ENCODE measurements at places on chromosomes 12 and 14.
A peak's percentile ranks its signal among the peaks of the same experiment; 100 is the strongest.

DNA sequence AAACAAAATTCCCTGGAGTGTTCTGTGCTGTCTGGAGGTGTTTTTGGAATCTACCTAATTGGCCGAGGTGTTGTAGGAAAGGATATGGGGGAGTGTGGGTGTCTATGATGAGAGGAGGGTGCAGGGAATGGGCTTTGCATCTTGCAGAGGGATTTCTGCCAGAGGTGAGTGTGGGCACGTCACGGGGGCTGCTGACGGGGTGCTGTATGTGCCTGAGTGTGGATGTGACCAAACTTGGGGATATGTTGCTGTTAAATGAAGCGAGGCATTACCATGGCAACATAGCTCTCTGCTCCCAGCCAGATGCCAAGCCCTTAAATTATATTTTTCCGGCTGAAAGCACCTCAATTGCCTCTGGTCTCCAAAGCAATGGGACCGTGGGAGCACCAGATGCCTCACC lies 44.3 kb upstream of the SPTLC2 start:
- DNase-seq = peak; percentile 31

DNA sequence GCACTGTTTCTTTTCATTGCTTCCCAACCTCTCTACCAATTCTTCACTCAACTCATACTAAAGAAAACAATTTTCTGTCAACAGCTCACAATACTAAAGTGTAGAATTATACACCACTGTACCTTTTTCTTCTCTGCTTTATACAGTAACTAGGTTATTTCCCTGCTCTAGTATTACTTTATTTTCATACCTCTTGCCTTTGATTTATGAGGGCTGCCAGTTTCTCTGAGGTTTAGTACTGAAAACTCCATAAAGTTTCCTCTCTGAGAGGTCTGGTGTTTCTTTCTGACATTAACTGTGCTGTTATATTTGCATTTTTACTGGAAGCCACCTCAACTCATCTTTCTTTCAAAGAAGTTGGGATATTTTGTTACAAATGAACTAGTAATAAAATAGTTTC lies 63.0 kb upstream of the GRIP1 start:
- DNase-seq = no peak

- no peak for DNase-seq
Measured at GRCh38 chr12:40693207-40693821, 1.1 kb downstream of the CNTN1 start.

- no peak for DNase-seq
Measured at GRCh38 chr12:29612912-29613311, 115.4 kb upstream of the OVCH1 start.

DNA sequence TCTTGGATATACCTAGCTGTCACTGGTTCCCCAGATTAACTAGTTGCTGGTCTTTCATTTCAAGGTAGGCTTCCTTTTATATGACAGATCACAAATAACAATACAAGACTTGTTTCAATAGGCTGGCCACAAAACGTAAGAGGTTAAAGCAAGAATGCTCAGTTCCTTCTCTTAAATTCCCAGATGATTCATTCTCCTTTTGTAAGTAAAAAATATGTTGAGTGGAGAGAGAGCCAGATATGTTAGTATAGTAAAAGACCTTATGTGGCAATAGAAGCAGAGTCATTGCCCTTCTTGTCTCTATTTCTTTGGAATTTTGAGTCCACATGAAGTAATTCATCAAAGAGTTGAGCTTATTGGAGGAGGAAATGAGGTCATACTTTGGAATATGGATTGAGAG lies 939.0 kb upstream of the ATXN7L3B start:
- no peak for DNase-seq

DNA sequence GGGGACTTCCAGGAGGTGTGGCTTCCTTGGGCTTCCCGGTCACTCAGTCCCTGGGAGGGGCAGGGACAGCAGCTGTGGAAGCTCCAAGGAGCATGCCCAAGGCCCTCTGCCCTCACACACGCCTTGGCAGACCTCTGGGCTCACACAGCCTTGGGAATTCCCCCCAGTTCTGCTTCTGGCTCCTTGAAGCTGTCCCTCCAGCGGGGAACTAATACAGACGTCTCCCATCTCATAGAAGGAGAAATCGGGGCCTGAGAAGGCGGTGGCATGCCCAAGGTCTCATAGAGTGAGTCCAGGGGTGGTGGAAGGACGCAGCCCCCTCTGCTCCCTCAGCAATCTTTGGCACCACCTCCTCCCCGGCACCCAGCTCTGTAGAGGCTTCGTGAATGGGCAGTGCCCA lies 15.7 kb upstream of the TMEM119 start:
- no peak for DNase-seq

DNA sequence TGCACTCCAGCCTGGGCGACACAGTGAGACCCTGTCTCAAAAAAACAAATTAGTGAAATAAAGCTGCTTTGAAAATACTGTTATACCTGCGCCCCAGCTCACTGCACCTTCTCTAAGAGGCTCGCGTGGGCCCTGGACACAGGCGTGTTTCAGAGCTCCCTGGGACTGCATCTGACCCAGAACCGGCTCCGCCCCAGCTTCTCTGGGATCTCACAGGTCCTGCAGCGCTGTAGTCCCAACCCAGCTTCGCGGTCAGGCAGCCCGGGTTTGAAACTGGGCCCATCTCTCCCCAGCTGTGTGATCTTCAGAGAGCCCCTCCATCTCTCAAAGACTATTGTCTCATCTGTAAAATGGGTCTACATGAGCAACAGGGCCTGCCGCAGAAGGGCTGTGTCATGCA lies 7.5 kb downstream of the RIMBP2 start:
- no peak for DNase-seq

GRCh38 chr12:75712223-75712622 lies 200.8 kb upstream of the KRR1 start:
- DNase-seq = peak; percentile 40

- DNase-seq = no peak
Measured at GRCh38 chr14:80456209-80456608, 244.9 kb upstream of the DIO2 start.

- DNase-seq = no peak
Measured at GRCh38 chr14:43647302-43647701, 859.8 kb downstream of the FSCB start.

GRCh38 chr14:41016213-41016612 lies 590.5 kb upstream of the LRFN5 start:
- DNase-seq = no peak

- peak; percentile 57 for DNase-seq
Measured at GRCh38 chr12:72271451-72272090, 599 bp upstream of the TRHDE start.

- peak; percentile 50 for DNase-seq
Measured at GRCh38 chr14:58072288-58073071, 79.5 kb downstream of the ARMH4 start.

DNA sequence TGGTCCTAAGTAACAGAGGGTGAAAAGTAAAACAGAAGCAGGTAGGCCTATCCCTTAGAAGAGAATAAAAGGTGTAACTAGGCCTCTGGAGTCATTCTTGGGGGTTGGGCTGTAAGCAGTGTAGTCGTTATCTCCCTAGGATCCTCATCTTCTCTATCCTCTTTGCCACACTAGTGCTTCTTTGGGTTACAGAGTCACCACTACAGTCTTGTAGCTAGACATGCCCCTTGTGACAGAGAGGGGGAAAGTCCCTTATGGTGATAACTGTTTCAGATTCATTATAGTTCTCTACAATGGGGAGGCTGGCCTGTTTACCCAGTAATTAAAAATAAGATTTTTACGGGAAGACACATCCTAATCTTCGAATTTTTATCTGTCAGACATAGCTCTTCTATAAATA lies 16.4 kb upstream of the SRP54 start:
- DNase-seq = no peak

- no peak for DNase-seq
Measured at GRCh38 chr12:81295251-81295650, 217.4 kb downstream of the ACSS3 start.

DNA sequence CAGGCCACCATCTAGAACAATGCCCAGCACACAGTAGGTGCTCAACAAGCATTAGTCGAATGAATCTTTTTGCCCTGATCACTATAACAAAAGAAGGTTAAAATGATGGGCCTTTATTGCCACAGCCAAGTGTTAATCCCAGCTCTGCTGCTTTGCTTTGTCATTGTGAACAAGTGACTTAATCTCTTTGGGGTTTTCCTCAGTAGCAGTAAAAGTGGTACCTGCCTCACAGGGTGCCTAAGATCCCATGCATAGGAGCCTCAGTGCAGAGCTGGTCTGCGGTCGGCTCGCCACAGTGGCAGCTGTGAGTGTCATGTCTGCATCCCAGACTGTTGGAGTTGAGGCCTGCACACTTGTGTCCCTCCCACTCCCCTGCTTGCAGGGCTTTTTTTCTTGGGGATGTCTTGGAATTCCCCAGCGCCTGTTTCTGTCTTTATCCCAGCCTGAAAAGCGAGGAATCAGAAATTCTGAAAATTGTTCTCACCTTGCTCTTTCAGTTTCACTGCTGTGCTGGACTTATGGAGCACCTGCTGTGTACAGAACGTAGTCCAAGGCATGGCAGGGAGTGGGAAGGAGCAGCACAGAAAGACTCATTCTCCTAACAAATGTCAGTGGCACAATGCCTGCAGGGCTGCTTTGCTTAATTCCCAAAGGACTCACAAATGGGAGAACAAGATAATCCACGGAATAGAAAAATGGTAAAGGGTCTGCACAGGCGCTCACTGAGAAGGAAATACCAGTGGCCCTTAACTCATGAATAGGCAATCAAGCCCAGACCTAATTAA lies 90.8 kb downstream of the EML1 start:
- no peak for DNase-seq

Data from kidney glomerular epithelial cell (primary cell).